ENCODE measurements at places on chromosomes 7 and 10.

DNA sequence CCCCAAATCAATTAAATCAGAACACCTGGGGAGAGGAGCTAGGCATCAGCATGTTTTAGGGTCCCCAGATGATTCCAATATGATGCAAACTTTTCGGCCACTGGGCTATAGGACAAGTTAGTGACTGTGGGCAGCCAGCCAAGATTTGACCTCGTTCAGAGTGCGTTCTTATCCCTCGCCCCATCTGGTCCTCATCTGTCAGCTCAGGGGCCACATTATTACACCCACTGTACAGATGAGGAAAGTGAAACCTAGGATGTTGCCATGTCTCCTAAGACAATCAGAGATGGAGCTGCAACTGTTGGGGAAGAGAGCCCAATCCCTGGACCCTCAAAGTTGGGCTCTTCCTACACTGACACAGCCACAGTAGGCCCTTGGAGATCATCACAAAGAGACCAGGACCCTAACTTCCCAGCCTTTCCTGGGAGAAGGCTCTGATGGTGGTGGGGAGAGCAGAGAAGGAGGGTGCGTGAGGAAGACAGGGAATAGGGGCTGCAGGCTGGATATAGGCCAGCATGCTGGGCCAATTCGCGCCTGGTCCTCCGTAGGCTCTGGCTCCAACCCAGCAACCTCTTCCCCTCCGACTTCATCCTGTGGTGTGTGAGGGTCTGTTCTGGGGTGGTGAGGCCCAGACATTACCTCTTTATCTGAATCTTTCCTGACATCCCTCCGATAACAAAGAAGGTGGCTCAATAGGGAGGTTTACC, 109.4 kb upstream of the ZMIZ1 start:
- DNase-seq: no peak

- DNase-seq: no peak
Measured at GRCh38 chr7:24438232-24438631, 135.0 kb upstream of the PALS2 start.

- DNase-seq: no peak
Measured at GRCh38 chr7:151934584-151934983, 21.7 kb upstream of the GALNTL5 start.

DNA sequence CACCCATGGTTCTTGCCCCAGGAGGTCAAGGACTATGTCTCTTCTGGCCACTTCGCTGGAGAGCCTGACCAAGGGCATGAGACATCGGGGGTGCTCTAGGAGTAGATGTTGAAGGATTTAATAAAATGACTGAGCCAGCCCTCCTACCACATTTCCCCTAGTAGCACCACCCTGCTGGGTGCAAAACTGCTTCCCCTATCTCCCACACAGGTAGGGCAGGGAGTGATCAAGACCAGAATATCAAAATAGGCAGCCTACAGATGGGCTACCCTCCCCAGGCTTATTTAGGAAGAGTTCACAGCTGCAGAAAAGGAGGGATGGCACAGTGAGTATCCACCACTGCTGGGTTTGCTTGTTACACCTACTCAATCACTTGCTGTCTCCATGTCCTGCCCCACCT, 103.9 kb downstream of the FGFR2 start:
- DNase-seq: no peak

GRCh38 chr7:36951257-36951697, 227.0 kb upstream of the AOAH start:
- no peak for DNase-seq

GRCh38 chr10:98242823-98243222, 25.2 kb downstream of the LOXL4 start:
- DNase-seq: no peak

Data from left ventricle myocardium superior (tissue), 1 donor.